ENCODE measurements at places on chromosomes 3 and 15. TPM values are rescaled to one million over a fixed set of nuclear protein-coding genes. Genes with fewer than 3 reads are reported as not detected.

Gene MAP2K5
- 22.2 TPM for total RNA-seq

Gene PLA1A
- total RNA-seq: 0.80 TPM

Gene P3H2
- total RNA-seq: 1.5 TPM

Gene DZIP1L
- total RNA-seq: 7.7 TPM

Gene CCDC13
- 0.41 TPM for total RNA-seq

All from endothelial cell (in vitro differentiated cells).